ENCODE measurements at places on chromosomes 5 and 9.

GRCh38 chr5:78755822-78756429, 107.4 kb upstream of the LHFPL2 start:
- no peak for DNase-seq

GRCh38 chr5:158375531-158375930, 516.6 kb upstream of the CLINT1 start:
- DNase-seq, result no peak

- no peak for DNase-seq
Observed at GRCh38 chr5:148956477-148957385, 106.1 kb downstream of the SH3TC2 start.

DNA sequence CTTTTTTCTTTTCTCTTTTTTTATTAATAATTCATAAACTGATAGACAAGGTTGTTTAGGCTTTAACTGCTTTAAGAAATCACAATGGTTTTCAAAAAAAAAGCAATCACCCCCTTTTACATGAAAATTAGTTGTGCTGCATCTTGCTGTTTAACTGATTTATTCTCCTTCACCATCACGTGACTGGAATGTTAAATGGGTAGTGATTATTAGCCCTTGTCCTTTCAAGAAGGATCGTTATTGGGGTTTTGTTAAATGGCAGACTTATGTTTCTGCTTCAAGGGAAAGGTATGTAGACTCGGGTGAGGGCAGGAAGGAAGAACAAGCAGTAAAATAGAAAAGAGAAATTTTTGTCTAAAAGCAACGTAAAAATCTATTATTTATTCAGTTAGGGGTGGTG, 175.6 kb upstream of the TLE4 start:
- no peak for DNase-seq

DNA sequence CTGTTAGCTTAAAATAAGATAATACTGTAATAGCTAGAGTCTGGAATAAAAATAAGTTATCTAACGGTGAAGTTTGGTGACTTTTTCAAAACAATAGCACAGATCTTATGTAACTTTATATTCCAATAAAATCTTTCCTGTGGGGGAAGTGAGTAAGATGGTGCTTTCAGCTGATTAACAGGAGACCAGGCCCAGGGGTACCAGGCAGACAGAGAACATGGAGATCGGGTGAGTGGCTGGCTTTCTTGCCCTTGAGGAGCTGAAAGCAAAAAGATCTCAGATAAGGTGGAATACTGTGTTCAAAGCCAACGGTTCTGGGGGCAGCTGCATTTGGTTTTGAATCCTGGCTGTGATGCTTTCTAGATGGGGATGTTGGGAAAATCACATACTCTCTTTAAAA, 61.3 kb downstream of the MAT2B start:
- DNase-seq, result no peak

All from stimulated activated CD8-positive, alpha-beta memory T cell treated with anti-CD3 and anti-CD28 coated beads, Interleukin-4, amount 100 ng/mL, for 1 hour (primary cell).